H1 (cell line): ENCODE measurements at places on chromosomes 16 and 17. TPM values are rescaled to one million over a fixed set of nuclear protein-coding genes. Genes with fewer than 3 reads are reported as not detected.
A peak's percentile ranks its signal among the peaks of the same experiment; 100 is the strongest.

DNA sequence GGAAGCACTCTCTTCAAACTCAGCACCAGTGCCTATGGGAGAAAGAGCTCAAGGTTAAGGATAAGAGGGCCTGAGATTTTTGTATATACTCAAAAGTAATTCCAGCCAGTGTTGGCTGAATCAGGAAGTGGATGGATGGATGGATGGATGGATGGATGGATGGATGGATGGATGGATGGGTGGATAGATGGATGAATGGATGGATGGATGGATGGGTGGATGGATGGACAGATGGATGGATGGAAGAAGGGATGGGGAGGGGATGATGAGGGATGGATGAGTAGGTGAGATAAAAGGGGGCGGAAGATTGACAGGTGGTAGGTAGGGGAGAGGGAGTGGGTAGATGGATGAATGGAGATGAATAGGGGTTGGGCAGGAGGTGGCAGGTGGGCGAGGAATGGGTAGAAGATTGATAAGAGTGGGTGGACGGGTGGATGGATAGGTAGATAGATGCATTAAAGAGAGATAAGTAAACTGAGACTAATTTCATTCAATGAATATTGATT, 4.1 kb downstream of the CX3CL1 start:
- H3K4me3 ChIP-seq, result no peak overlapping the region
- peaks cover 22% of the 10 kb centered on the region for H3K4me1 ChIP-seq
- H3K36me3 ChIP-seq, result no peaks in the 10 kb centered on the region

DNA sequence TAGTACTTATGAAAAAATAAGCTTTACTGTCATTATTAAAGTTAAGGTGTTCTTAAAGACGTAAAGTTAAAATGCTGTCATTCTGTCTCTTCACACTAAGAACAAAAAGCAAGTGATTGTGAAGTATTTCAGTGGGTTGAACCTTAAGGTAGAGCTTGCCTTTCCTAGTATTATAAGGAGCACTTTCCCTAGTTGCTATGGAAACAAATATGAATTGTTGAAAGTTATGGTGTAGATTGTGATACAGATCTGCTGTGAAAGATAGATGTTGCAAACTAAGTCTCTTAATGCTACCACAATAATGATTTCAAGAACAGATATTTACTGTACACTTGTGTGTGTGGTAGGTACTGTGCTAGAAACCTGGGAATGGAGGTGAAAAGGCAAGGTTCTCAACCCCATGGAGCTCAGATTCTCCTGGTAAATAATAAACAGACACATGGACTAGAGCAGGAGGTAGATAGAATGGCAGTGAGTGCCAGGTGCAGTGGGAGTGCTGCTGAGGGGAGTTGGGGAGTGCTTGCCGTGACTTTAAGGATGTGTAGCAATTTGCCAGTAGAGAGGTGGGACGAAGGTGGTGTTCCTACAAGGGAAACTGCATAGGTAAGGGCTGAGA, 34.7 kb downstream of the MRTFB start:
- no peak overlapping the region for H3K4me3 ChIP-seq
- H3K27me3 ChIP-seq, result no peaks in the 10 kb centered on the region
- DNase-seq, result no peak
- peaks cover 8% of the 10 kb centered on the region for H3K4me1 ChIP-seq
- no peaks in the 10 kb centered on the region for H3K36me3 ChIP-seq

- H3K4me1 ChIP-seq, result peaks cover 13% of the 10 kb centered on the region; the same call in 1 of the 2 replicates
- H3K27ac ChIP-seq, result no peak overlapping the region
- no peaks in the 10 kb centered on the region for H3K36me3 ChIP-seq
- no peaks in the 10 kb centered on the region for H3K27me3 ChIP-seq
Observed at GRCh38 chr16:23061669-23062068, 87.6 kb downstream of the USP31 start.

The CDRT15L2 gene
- total RNA-seq, result not detected in 2 replicates

DNA sequence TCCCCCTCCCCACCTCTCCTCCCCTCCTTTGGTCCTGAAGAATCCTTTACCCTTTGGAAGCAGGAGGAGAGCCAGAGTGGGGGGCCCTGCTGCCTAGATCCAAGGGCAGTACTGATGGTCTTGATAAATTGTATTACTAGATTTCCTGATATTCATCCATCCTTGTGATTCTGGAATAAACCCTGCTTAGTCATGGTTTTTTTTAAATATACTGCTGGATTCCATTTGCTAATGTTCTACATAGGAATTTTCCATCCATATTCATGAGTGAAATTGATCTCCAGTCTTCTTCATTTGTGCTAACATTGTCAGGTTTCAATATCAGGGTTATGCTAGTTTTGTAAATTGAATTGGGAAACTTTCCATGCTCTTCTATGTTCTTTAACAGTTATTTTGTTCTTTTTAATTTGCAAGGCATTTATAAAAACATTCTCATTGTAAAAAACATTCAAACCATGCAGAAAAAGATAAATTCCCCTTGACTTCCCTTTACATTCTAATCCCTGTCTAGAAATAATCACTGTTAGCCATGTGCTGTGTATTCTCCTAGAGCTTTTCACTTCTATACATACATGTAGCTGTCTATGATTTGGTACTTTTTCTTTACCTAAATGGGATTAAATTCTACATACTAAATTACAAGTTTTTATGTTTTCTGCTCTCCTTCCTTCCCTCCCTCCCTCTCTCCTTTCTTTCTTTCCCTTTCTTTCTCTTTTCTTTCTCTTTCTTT, 56.7 kb downstream of the CCDC42 start:
- H3K36me3 ChIP-seq, result no peaks in the 10 kb centered on the region
- no peaks in the 10 kb centered on the region for H3K27me3 ChIP-seq
- H3K4me3 ChIP-seq, result no peak overlapping the region
- H3K27ac ChIP-seq, result no peak overlapping the region
- DNase-seq, result no peak

DNA sequence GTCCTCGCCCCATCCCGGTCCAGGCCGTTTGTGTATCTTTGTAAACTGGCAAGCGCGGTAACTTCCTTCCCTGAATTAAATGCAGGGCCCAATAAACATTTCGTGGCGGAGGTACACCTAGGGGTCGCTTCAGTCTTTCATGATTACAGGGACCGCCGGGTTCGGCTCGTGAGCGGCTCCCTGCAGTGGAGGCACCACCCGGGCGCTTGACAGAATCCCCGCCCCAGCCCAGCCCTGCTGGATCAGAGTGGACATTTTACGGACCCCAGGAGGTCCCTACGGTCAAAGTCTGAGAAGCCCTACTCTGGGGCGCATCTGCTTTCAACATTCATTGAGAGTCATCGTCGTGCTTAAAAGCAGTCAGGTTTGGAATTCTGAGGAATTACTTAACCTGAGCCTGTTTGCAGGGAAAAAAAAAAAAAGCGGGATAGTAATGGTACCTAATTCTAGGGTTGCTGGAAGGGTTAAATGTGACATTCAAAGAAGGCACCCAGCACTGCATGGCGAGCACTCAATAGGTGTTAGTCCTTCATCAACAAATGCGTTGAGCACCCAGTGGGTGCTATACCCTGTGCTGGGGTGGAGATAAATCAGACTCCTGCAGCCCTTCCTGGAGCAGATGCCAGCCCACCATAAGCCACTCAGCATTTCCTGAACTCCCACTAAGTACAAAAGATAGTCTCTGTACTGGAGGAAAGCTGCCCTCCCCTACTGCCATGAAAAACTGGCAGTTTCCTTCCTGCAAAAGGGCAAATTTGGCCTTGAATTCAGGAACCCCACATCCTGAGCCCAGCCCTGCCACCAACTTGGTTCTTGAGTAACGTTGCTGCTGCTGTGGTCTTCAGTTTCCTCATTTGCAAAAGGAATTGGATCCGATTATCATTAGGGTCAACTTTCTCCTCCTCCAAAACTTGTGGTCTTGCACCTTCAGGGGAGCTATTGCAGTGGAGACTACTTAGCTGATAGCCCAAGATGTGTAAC, 658 bp upstream of the DUSP3 start:
- H3K4me1 ChIP-seq, result no peaks in the 10 kb centered on the region
- peak overlapping the region; percentile 75 for H3K4me3 ChIP-seq
- peaks cover under 1% of the 10 kb centered on the region; the same call in 1 of the 2 replicates for H3K36me3 ChIP-seq
- H3K27ac ChIP-seq, result no peak overlapping the region
